ENCODE measurements at places on chromosomes 6 and 20. TPM values are rescaled to one million over a fixed set of nuclear protein-coding genes. Genes with fewer than 3 reads are reported as not detected.

MAPK13 gene
- 97.9 TPM for total RNA-seq

VGLL2 gene
- not detected for total RNA-seq

MPIG6B gene
- total RNA-seq, result 1.1 TPM

EFCAB8 gene
- 0.48 TPM for total RNA-seq

GJA10 gene
- total RNA-seq, result not detected

MOXD1 gene
- 31.4 TPM for total RNA-seq

CPXM1 gene
- 2.0 TPM for total RNA-seq

RAET1L gene
- total RNA-seq, result 30.4 TPM

C6orf15 gene
- total RNA-seq, result not detected

HM13 gene
- 232 TPM for total RNA-seq

ADGRG6 gene
- 14.2 TPM for total RNA-seq

- ATAC-seq, result no peak
Observed at GRCh38 chr20:25018841-25019240, 26.3 kb upstream of the APMAP start.

DNA sequence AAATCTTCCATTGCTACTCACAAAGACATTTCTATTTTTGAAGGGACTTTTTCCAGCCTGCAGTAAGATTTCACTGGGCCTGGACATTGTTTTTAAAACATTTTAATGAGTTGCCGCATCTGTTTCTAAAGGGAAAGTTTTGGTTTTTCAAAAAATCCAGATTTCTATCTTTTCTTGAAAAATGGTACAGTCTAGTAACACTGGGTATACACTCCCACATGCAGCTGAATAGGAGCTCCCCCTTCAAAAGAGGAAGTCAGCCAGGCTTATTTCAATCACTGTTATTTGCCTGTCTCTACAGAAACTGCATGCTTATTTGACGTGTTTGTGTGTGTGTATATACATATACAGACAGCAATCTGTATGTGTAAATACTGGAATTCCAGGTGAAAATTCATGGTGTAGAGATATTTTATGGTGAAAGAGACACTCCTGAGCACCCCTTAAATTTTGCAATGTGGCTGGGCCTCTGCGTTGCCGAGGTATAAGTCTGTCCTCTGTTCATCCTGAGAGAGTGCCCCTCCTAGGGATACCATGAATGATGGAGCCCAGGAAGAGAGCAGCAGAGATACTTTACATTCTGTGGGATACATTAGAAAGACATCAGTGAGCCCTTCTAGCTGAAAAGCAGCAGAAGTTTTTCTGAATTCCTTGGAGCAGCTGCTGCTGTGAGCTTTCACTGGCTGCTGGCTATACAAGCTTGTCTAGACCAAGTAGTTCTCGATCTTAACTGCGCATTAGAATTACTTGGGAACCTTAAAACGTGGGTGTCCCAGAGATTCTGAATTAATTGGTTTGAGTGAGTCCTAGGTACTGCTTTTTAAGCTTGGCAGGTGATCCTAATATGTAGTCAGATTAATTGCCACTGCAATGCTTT lies 12.0 kb upstream of the ABRACL start:
- no peak for ATAC-seq

- peak; percentile 38 for ATAC-seq
Observed at GRCh38 chr20:32204205-32205109, 3.1 kb downstream of the PLAGL2 start.

- ATAC-seq, result peak; percentile 48
Observed at GRCh38 chr6:84422380-84422968, 195.0 kb upstream of the CEP162 start.

- ATAC-seq, result no peak
Observed at GRCh38 chr6:147222160-147222838, 18.1 kb downstream of the STXBP5 start.

DNA sequence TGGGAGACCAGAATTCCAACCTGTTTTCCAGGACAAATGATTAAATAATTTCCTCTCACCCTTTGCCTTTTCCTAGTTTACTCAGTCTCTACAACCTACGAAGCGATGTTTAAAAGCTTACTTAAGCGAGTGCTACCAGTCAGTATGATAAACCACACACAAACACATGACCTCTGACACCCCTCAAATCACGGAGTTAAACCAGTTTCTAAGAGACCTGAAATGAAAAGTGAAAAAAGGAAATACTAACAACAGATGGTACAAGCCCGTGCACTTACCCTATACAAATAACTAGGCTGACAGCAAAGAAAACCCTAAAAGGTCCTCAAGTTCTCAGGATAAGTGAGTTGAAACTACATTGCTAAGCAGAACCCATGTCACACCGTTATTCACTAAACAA lies 7.7 kb downstream of the TNFRSF21 start:
- no peak for ATAC-seq

- peak; percentile 67 for ATAC-seq
Observed at GRCh38 chr6:35259948-35260590, 534 bp downstream of the ZNF76 start.

- no peak for ATAC-seq
Observed at GRCh38 chr6:118101831-118102345, 194.8 kb downstream of the SLC35F1 start.

DNA sequence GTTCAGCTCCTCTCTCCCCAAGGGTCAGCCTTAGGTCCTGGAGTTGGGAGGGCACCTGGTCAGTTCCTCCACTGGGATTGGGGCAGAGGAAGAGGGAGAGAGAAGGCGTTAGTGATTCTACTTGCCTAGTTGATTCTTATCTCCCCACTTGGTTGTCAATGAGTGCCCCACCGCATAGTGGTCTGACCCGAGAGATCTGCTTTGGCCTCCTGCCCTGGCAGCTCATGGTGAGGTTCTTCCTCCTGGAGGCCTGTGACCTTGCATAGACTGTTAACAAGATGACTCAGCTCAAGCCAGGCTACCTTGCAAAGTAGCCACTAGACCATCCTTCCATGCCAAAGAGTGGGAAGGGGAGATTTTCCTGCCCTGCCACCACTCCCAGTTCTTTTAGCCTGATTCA lies 160.6 kb downstream of the TMEM200A start:
- ATAC-seq, result no peak

DNA sequence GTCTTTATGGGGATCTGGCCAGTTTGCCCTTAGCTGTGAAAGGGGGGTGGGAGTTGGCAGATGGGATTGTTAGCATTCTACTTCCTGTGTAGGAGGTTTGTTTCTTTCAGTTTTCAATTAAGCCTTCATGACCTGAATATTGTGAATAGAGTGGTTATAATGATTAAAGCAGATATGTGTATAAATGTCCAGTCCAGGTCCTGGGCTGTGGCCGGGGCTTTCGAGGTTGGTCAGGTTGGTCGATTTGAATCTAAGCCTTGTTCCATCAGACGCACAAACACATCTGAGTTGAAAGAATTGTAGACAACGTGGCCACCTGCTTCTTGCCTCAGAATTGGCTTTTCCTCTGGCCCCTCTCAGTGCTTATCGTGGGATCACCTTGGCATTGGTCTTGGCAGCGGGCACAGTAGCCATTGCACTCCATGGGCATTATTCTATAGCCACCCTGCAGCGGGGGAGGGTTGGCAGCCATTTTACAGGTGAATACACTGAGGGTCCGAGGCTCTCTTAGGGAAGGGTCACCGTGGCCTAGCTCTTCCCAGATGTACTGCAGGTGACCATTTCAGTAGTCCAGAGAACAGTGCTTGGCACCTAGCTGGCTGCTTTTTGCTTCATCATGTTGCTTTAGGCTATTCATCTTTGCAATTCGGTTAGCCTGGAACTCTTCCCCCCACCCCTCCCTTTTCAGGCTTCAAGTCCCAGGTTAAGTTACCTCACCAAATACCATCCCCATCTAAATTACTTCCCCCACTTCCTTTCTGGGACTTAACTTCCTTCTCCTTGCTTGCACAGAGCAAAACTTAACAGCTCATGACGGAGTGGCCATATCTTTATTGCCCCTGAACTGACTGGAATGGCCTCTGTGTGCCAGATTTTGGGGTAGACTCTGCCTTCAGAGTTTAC lies 1.1 kb downstream of the RNF114 start:
- no peak for ATAC-seq

DNA sequence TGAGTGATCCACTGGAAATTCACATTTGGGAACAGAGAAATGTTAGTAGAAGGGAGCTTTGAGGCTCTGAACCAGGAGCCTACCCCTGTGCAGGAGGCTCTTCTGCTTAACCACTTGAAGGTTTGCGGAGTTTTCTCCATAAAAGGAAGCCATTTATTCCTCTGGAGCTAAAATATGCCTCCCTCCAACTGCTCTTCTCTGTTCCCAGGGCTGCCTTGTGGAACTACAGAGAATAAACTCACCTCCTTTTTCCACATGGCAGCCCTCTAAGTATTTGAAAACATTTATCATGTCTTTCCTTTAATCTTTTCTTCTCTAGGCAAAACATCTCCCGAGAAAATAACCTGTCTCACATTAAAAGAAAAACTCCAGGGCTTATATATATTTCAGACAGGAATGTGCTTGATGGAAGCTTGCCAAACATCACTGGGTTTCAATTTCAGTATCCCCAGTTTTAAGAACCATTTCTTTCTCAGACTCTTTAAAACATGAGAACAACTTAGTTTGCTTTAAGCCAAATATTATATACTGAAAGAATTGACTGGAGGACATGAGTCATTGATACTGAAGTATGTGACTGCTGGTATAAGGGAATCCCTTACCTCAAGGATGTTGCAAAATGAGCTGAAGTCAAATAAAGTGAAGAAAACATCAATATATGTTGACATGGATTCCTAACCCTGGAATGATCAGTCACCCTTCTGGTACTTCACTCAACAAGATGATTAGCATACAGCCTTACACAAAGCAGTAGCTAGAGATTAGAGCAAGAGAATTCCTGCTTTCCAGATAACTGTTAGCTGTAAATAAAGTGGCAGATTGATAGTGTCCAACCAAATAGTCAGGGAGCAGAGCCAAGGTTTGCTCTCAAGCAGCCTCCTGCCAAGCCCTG lies 74.0 kb downstream of the ZBTB2 start:
- no peak for ATAC-seq

GRCh38 chr6:53479871-53480270 lies 65.0 kb downstream of the GCLC start:
- ATAC-seq, result no peak

- ATAC-seq, result no peak
Observed at GRCh38 chr6:56109149-56109548, 138.2 kb downstream of the COL21A1 start.

GRCh38 chr6:138987080-138987642 lies 892 bp downstream of the REPS1 start:
- no peak for ATAC-seq

- ATAC-seq, result no peak
Observed at GRCh38 chr6:13655700-13656099, 40.6 kb downstream of the NOL7 start.

DNA sequence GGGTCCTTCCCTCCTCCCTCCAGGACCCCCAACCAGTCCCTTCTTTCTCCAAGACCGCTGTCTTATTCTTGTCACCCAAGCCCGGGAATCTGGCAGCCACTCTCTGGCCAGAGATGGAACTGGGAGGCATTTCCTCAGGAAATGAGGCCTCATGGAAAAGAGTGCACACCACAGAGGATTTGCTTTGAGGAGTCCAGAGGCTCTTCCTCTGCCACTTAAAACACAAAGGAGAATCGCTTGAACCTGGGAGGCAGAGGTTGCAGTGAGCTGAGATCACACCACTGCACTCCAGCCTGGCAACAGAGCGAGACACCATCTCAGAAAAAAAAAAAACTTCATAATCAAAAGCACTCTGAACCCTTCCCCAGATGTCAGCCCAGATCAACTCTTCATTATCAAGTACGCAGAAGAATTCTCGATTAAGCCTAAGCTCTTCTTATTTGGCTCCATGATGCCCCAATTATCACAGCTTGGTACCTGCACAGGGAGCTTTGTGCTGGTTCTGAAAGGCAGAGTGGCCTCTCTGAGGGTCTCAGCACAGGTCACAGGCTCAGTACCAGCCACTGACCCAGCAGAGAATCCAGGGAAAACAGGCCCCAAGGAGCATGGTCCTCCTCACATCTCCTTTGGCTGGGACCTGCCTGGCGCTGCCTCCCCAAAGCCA lies 82.9 kb upstream of the MAFB start:
- no peak for ATAC-seq

GRCh38 chr6:29005183-29005885 lies at the start of gene ZNF311:
Gene ZNF311 (minus strand): TSS chr6:29005315. CDS start chr6:29003954, 1,361 bp downstream.
- peak; percentile 75 for ATAC-seq

GRCh38 chr6:93418033-93418407 lies 1.3 kb downstream of the EPHA7 start:
- no peak for ATAC-seq

- peak; percentile 57 for ATAC-seq
Observed at GRCh38 chr20:884983-885952, 30.9 kb downstream of the ANGPT4 start.

DNA sequence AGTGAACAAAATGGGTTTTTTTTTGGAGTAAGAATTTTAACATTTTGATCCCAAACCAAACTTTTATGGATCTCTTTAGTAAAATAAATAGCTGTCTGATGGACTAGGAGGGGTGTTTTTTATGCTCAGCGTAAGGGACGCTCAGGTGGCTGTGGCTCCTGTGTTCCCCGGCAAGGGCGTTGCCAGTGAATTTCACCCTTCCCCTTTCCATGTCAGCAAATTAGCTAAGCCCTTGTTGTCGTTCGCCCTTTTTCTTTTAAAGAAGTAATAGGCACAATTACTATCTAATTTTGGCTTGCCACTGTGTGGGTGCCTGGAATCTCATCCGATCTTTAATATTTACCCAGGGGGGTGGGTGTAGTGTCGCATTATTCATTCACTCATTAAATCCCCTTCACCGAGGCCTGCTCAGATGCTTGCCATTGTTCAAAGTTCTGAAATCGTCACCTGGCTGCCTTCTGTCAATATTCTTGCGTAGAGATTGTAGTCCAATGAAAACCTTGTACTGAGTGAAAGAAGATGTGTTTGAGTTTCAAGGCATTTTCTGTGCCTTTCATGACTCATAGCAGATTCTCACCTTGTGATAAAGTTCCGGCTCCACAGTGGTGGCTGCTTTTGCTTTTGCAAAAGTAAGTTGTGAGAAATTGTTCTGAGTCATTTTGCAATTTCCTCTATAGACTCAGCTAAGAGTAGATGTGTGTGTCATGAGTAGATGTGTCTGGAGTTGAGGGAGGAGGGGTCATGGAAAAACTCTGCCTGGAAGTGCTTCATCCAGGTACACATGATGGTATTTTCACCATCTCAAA lies 40.0 kb upstream of the CLDN20 start:
- ATAC-seq, result peak; percentile 79

GRCh38 chr6:37696841-37697662 lies 631 bp downstream of the MDGA1 start:
- ATAC-seq, result peak; percentile 6
